ENCODE measurements at places on chromosomes 11 and 22.

- no peak for DNase-seq
Measured at GRCh38 chr11:70477609-70478008, 79.3 kb downstream of the CTTN start.

DNA sequence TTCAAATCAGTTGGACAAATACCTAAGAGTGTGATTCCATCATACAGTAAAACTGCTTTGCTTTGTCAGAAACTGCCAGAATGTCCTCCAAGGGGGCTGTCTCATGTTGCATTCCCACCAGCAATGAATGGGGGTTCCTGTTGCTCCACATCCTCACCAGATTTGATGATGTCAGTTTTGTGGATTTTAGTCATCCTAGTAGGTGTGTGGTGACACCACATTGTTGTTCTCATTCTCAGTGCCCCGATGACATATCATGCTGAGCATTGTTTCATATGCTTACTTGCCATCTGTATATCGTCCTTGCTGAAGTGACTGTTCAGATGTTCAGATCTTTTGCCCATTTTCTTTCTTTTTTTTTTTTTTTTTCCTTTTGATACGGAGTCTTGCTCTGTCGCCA is 37.0 kb downstream of the CDPF1 start:
- no peak for DNase-seq

DNA sequence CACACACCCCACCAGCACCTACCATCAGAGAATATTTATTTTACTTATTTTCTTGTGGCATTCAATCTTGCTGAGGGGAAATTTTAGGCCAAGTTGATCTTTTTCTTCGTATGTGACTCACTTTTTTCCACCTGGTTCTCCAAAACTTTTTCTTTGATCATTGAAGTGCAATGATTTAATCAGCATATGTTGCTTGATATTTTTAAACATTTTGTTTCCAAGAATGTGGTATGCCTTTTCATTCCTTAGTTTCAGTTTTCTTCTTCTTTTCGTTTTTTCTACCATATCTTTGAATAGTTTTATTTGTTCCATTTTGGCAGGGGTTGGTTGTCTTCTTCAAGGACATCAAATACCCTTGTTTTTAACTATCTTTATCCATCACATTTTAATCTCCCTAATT is 28.6 kb downstream of the FANCF start:
- no peak for DNase-seq

DNA sequence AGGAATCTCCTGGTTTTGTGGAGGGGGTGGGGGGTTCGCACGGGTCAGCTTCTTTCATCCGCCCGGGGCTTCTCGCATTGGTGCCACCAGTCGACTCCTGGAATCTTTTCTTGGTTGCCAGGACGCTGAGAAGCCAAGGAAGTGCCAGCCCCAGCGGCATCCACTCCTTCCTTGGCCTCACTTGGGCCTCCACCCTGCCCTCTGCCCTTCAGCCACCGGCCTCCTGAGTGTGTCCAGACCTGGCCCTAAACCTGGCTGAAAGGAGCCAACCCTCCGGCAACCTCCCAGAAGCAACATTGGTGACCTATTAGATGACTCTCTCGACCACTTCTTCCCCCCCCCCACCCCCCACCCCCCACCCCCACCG is 518 bp upstream of the GALNT18 start:
- DNase-seq, result no peak

DNA sequence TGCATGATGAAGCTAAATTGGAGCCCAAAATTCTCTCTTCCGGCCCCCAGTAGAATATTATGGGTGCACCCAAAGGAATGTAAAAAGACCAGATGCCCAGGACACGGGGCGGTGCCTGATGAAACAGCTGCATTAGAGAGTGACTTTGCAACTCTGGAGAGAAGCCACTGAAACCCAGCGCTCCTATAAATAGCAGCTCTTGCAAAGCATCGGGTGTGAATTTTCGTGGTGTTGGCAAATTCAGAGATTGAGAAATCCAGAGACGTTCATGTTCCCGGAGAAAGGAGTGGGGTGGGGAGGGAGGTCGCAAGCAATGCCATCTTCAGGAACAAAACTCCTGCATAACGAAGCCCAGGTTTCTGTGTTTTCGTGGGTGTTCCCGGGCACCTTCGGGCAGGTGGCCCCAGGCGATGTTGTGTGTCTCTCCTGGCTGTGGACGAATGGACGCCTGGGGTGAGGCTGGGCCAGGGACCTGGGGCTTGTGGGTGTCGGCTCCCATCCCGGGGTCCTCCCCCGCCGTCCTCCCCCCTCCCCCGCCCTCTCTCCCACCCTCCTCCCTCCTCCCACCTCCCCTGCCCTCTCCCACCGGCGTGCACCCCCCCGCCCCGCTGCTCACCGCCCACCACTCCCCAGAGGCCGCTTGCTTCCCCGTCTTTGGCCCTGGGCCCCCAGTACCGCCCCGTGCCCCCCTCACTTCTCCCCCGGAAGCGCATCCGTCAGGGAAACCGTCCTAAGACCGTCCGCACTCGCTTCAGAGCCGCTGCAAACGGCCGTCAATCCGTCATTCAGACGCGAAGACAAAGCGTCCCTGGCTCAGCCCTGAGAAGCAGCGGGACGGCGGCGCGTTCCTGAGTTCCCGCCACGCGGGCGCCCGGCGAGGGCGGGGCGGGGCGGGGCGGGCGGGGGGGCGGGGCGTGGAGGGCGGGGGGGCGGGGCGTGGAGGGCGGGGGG is 26.7 kb upstream of the TOLLIP start:
- peak; percentile 84 for DNase-seq

- DNase-seq, result no peak
Measured at GRCh38 chr11:119361941-119362725, 15.6 kb upstream of the MFRP start.

DNA sequence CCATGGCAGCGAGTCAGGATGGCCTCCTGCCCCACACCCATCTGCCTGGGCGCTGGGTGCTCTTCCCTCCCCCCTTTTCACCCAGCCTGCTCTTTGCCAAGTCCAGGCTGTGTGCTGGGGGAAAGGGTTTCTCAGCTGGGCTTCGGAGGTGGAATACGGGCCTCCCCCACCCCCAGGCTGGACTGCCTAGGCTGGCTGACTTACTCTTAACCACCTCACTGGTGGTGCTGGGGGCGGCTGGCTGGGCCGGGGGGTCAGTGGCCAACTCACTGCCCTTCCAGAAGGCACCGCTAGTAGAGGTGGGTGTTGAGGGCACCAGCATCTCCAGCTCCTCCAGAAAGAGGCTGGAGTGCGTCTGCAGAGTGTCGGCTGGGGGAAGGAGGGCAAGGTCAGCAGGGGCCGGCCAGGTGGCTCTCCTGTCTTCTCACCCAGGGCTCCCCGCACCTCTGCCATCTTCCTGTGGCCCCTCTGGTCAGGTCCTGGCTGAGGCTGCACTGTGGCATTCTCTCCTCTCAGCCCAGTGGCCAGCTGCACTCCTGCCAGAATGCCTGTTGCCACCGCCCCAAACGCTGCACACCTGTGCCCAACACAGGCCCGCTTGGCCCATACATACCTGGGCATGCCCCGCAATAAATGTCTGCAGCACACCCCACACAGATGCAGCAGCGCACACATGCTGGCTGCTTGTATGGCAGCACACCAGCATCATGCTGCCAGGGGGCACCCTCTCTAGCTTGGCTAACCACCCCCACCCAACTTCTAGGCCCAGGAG is 9.7 kb downstream of the PITPNM1 start:
- no peak for DNase-seq

DNA sequence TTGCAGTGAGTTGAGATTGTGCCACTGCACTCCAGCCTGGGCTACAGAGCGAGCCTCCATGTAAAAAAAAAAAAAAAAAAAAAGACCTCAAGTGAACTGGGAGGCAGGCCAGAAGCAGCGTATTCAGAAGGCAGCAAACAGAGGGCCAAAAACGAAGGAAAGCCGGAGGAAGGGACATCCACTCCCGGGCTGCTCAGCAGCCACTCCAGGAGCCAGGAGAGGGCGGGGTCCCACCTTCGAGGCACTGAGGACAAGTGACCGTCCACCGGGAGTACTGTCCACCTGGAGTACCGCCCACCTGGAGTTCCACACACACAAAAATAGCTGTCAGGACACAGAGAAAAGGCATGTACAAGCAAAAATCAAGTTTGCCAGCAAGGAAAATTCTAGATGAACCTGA is 5.5 kb downstream of the TOLLIP start:
- DNase-seq, result no peak

DNA sequence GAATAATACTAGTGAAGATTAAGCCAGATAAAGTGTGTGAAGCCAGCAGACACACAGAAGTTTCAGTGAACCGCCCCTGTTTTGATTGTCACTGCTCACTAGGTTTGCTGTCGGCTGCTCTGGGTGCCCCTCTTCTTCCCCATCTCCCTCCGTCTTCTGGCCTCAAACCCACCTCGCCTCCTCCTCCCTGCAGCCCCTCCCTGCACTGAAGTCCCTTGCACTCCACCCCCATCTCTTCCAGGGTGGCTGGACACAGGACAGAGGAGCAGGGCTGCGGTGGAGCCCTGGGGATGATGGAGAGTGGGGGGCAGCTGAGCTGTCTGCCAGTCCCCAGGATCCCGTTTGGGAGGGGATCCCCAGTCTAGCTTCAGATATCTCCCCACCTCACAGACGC is 53.5 kb downstream of the CYTH4 start:
- DNase-seq, result no peak

DNA sequence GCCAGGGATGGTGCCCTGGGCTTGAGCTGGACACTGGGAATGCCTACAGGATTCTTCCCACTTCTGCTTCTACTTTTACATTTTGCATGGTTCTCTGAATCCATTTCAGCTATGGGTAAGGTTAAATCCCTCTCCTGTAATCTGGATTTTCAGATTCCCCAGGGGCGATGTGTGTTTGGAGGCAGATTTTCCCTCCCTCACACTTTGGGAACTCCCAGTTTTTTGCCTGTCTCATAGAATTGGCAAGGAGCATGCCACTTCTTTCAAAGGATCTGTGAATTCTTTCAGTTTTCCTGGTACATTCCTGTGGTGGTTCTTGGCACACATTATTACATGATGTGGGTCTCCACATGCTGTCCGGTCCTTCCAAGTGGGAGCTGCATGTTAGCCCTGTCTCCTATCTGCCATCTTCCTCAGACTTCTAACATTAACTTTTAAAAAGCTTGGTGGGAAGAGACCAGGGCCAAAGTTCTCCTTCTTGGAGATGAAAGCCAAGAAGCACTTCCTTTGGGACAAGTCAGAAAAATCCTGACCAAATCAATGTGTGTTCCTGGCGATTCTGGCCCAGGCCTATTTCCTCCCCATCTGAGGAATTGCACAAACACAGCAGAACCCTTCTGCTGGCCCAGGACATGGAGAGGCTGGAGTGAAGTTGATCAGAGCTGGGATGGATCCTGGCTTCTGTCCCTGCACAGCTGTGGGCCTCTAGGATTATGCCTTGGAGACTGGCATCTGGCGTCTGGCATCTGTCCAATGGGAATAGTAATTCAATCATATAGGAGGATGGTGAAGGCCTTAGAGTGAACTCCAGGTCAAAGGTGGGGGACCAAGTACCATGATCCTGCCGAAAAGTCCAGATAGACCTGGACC is 5.4 kb upstream of the APOL2 start:
- no peak for DNase-seq

- no peak for DNase-seq
Measured at GRCh38 chr11:96132437-96132836, 208.5 kb upstream of the MTMR2 start.

DNA sequence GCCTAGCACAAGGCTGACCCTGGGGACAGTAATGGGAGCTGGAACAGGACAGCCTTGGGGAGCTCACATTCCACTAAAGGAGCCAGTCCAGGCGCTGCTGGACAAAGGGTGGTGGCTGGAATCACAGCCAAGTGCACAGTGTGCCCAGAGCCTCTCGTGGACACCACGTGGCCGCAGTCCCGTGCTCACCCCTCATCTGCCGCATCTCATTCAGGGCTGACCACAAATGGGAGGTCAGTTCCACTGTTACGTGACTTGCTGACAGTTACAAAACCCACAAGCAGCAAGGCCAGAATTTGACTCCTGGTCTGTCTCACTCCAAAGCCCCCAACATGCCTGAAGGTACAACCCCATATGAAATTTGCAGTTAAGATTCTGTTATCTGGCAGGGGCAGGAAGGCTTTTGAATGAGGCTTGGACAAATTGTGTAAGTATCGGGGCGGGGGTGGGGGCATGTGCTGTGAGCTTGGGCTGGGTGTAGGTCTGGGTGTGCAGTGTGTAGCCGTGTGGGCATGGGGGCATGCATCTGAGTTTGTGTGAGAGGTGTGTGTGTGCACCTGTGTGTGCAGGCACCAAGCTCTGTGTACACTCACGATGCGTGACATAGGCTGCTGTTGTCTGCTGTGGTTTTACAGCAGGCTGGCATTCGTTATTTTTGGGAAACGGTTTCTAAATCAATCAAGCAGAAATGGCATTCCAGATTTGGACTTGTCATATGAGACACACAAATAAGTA is 301.7 kb downstream of the BRD1 start:
- DNase-seq, result no peak

- no peak for DNase-seq
Measured at GRCh38 chr11:36513965-36514364, 3.9 kb upstream of the TRAF6 start.

- DNase-seq, result no peak
Measured at GRCh38 chr11:126545057-126545555, 189.6 kb downstream of the ST3GAL4 start.

DNA sequence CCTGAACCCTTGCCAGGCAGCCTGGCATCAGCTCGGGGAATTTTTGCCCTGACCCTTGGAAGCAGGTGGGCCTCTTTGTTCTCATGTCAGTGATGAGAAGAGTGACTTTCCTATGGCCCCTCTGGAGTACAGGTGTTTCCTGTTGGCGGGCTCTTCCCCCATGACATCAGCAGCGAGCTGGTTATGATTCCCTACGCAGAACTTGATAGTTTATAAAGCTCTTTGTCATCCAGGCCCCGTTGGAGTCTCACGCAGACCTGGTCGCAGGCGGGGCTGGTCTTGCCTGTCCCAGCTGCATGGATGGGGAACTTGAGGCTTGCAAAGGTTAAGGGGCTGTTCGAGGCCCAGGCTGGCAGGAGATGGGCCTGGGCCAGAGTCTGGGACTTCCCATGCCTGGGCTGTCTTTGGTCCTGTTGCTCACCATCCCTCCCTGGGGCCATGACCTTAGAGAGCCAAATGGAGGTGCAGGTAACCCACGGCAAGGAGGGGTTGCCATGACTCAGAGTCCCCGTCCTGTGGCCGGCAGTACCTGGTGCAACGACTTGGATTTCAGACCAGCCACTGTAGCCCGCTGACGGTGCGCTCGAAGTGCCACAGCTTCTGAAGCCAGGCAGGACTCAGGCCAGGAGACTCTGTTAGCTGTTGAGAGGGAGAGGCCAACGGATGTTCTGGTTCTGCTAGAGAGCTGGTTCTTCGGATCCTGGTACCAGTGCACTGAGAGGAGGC is 45.9 kb upstream of the PPP6R3 start:
- DNase-seq, result no peak

DNA sequence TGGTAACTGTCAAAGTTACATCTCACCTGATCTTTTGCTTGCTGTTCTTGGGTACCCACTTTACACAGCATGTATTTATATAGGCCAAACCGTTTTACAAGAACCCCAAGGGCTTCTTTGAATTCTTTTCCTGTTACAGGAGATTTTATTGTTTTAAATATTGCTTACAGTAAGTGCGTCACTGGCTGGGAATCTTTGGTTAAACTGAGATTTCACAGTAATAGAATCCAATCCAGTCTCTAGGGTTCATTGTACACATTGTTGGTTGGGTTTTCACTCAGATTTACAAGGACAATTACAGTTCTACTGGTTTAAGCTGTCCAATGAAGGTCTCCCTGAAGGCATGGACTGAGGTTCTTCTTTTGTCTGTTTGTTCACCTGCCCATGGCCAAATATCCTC is 171.7 kb downstream of the INSC start:
- no peak for DNase-seq

GRCh38 chr11:14223636-14224288 is 135.2 kb downstream of the RRAS2 start:
- DNase-seq, result no peak

All from HAP-1 (cell line).